ENCODE measurements at places on chromosomes 7 and 10.

GRCh38 chr10:12111528-12111927 is 17.9 kb upstream of the SEC61A2 start:
- no peak for DNase-seq

DNA sequence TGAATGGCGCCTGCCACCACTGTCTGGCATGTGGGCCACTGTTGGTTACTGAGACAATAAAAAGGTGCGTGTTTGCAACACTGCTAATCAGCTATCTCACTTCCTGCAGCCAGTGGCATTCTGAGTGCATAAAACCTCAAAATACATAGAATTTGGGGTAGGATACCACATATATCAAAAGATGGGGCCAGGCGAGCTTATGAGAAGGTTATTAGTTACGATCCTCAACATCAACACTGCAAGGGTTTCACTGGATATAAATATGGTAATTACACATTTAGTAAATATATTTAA is 200.2 kb downstream of the WDR37 start:
- no peak for DNase-seq

DNA sequence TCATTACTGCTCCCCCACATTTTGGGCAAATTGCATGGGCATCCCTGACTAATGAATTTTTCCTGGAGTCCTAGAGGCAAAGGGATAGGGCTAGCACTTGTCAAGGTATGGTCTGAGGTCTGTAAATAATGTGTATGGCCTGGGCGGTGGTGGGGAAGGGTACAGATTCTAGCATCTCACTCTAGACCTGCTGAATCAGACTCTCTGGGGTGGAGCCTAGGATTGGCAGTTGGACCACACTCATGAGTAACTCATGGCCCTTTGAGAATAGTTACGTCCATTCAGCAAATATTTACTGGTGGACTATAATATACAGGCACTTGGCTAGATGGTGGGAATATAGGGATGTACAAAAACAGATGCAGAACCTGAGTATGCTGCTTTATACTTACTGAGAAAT is 118.0 kb downstream of the CELF2 start:
- no peak for DNase-seq

GRCh38 chr10:97408496-97408992 is 7.4 kb upstream of the RRP12 start:
- no peak for DNase-seq

DNA sequence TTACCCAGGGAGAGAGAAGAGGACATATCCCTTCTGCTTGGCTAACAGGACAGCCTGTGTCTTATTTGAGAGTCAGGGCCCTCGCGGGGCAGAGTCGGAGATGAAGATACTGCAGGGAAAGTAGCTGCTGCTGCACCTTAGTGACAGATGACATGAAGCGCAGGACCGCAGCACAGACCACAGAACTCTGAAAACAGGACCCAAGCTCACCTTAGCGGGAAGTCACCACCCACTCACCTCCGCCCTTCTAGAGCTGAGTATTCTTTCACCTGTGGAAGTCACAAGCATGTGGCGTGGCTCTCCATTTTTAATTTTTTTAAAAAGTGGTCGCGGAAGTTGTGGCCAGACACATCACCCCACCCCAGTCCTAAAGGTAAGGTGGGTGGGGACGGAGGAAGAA is 191.4 kb downstream of the FAM107B start:
- peak; percentile 48 for DNase-seq

DNA sequence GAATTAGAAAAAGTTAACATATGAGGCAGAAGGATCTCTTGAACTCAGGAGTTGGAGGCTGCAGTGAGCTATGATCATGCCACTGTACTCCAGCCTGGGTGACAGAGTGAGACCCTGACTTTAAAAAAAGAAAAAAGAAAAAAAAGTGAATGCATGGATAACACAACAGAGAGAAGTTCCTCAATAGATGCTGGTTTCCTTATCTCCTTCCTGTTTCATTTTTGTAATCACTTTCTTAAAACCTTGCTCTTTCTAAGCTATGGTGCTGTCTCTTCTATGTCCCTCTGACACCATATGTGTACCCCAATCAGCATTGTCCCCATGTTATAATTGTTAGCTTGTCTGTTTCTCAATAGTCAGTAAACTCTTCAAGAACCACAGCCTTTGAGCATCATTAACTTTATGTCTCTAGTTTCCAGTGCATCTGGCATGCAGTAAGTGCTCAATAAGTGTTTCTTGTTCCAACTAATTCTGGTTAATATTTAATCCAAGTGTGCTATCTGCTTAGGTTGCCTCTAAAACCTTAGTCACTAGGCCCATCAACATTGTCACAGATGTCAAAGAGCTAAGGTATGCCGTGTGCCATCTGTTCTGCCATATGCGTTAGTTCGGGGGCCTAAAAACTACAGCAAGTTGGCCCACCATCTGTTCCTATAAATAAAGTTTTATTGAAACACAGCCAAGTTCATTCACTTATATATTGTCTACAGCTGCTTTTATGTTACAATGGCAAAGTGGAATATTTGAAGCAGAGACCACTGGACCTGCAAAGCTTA is 36.2 kb downstream of the MPP7 start:
- no peak for DNase-seq

- no peak for DNase-seq
Measured at GRCh38 chr7:28516390-28517172, 104.3 kb downstream of the CREB5 start.
